ENCODE measurements at places on chromosomes 5 and 9.
A peak's percentile ranks its signal among the peaks of the same experiment; 100 is the strongest.

GRCh38 chr9:99433555-99433954 is 211.5 kb downstream of the SEC61B start:
- DNase-seq = peak; percentile 90

DNA sequence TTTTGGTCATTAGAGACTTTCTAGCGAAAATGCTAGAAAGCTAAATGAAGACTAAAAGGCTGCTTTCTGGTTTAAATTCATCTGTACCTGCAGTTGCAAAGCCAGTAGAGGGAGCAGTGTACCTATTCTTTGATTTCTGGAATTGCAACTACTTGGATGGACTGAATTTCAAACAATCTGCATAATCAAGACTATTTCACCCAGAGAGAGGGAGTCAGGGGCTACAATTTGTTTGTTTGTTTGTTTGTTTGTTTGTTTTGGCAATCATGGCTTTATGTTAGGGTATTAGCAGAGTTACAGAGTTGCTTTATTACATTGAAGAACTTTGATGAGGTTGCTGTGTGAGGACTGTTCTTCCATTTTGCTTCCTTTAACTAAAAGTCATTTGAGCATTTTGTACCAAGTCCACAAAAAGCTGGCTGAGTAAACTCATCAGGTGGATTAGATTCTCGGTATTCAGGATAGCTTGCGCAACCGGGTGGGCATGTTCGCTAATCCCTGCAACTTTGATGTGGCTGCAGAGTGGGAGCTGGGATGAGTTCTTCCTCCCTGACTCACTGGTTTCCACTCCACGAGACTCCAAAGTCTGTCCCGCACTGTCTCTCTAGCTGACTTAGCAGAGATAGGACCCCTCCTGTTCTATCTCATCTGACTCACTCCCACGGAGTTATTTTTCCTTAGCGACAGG is 80.0 kb upstream of the TUT7 start:
- DNase-seq = peak; percentile 46

DNA sequence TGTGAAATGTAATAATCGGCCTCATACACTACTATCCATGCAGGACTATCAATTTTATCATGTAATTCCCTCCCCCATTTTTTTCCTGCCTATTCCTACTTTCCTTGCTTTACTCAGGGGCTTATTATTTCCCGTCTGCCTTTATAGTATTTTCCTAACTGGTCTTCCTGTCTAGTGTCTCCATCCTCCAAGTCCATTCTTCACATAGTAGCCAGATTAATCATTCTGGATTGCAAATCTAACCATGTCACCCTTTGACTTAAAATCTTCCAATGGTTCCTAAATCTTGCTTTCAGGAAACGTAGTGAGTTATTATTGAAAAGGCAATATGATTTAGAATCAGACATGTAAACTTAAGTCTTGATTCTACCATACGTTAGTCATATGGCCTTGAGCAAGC is 307.4 kb upstream of the HAPLN1 start:
- no peak for DNase-seq

DNA sequence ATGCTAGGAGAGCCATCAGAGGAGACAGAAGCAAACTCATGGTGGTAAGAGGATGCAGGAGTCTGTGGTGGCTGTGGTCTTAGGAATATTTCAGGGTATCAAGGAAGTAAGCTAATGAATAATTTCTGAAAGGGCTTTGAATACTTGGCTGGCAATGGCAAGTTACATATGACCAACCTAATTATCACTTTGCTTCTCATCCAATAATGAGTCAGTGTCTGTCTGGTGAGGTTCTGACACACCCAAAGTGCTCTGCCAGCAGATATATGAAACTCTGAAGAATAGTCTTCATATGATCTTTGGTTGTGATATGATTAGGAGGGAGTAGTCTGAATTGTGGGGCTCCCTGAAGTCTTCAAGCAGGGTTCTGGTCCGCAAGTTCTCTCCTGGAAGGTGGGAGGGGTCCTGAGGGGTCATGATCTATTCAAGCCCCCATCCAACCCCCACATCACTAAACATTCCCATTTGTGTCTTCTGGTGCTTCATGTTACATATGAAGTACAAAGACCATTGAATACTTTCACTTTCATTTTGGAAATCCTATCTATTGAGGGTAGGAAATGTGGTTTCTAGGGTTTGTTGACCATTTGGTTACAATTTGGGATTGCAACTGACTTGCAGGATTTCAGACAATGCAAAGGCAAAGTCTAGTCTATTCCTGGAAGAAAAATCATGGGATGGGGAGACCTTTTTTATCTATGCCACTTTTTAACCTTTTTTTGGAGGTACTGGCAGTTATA is 199.9 kb upstream of the CDKN2B start:
- DNase-seq = no peak

DNA sequence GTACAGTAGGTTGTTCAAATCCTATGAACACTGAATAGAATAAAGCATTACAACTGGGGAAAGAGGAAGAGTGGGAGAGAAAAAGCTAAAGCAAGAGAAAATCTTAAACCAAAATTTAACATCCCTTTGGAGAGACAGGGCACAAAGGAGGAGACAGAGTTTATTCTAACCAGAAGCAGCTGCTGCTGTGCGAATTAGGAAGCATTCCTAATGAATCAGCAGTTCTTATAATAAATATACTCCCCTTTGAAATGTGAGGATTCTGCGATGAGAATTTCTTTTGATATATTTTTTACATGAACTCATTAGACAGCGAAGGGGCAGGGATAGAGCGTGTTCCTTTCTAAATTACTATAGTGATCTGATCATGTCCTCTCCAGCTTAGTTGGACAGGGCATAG is 233.4 kb downstream of the DENND1A start:
- no peak for DNase-seq

DNA sequence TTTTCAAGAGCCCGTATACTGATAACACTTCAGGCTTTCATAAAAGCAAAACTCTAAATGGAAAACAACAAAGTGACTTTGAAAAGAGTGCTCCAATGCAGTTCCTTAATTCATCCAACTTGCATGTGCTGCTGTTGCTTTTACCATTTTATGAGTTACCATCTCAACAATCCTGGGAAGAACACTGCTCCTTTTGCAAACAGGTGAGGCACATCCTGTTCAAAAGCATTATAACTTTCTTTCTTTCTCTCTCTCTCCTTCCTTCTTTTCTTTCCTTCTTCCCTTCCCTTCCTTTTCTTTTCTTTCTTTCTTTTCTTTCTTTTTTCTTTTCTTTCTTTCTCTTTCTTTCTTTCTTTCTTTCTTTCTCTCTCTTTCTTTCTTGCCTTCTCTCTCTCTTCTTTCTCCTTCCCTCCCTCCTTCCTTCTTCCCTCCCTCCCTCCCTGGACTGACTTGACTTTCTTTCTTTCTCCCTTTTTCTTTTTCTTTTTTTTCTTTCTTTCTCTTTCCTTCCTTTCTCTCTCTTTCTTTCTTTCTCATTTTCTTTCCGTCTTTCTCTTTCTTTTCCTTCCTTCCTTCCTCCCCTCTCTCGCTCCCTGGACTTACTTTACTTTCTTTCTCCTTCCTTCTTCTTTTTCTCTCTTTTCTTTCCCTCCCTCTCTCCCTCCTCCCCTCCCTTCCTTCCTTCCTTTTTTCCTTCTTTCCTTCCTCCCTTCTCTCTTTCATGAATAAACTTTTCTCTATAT is 11.2 kb upstream of the PARP8 start:
- DNase-seq = no peak

- peak; percentile 19 for DNase-seq
Observed at GRCh38 chr9:270657-271237, 56.1 kb downstream of the DOCK8 start.

- no peak for DNase-seq
Observed at GRCh38 chr5:108881133-108881532, 133.4 kb downstream of the FER start.

All from GM12865 (cell line).